Activated T-helper 2 cell treated with anti-CD3 and anti-CD28 coated beads, Interferon-gamma antibody, Interleukin-2, Interleukin-4, amounts not matched to agents 10 μg/mL and 5 μg/mL and 100 μg/mL, durations not matched to agents 14 hours and 24 hours and 36 hours (primary cell): ENCODE measurements at places on chromosomes 16 and 17. TPM values are rescaled to one million over a fixed set of nuclear protein-coding genes. Genes with fewer than 3 reads are reported as not detected.

DNA sequence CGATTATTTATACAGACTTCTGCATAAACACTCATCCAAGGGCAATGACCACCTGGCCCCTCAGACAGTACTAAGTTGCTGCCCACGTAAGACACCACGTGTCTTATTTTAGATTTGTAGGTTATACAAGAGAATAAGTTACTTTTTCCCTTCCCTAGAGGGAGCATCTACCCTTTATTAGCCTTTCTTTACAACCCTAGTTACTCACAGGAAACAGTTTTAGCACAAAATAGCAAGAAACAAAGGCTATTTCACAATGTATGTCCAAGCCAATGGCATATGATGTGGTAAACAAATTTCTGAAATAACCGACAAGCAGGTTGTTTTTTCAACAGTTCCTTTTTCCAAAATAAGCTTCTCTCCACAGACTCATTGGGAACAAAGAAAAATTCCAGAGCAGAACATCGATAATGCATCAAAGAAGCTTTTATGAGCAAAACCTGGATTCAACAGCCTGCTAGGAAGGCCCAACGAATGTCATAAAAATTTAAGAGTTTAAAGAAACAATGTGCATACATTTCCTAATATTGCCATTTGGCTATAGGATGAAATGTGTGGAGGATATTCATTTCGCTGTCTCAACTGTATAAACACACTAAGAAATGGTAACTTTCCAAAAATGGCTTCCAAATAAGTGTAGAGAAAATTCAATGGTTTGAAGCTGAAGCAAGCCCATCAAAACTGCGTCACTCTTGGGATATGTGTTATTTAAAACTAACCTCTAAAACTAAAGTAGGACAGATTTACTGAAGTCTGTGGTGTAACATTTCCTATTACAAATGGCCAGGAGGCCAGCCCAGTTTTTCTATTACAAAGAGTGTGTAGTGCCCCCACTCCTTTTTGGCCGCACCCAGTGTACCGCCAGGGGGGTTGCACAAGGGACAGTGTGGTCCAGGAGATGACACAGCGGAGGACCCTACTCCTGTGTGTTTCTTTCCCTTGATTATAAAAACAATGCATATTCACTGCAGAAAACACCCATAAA is 50.4 kb upstream of the ERN1 start:
- no peak for DNase-seq

DNA sequence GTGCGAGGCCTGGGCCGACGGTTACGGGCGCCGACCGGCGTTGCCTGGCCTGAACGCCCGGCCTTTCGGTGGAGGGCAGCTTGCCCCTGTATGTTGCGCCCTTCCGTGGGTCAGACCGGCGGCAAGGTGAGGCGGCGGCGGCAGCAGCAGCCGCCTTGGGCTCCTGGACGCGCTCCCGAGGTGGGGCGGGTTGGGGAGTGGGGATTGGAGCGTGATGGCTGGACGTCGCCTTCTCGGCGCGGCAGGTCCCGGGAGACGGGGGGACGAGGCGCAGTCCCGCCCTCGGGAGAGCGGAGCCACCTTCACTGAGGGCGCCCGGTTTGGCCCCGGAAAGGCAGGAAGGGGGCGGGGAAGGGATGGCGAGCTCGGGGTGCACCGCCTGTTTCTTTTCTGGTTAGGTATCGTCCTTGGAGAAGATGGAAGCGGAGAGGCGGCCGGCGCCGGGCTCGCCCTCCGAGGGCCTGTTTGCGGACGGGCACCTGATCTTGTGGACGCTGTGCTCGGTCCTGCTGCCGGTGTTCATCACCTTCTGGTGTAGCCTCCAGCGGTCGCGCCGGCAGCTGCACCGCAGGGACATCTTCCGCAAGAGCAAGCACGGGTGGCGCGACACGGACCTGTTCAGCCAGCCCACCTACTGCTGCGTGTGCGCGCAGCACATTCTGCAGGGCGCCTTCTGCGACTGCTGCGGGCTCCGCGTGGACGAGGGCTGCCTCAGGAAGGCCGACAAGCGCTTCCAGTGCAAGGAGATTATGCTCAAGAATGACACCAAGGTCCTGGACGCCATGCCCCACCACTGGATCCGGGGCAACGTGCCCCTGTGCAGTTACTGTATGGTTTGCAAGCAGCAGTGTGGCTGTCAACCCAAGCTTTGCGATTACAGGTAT is 671 bp downstream of the DGKE start:
- DNase-seq, result peak; percentile 67

GRCh38 chr16:72444696-72445095 is 272.7 kb upstream of the PMFBP1 start:
- no peak for DNase-seq

GRCh38 chr17:52106072-52106471 is 52.4 kb downstream of the CA10 start:
- no peak for DNase-seq

- no peak for DNase-seq
Measured at GRCh38 chr16:937723-938122, 33.1 kb downstream of the LMF1 start.

DNA sequence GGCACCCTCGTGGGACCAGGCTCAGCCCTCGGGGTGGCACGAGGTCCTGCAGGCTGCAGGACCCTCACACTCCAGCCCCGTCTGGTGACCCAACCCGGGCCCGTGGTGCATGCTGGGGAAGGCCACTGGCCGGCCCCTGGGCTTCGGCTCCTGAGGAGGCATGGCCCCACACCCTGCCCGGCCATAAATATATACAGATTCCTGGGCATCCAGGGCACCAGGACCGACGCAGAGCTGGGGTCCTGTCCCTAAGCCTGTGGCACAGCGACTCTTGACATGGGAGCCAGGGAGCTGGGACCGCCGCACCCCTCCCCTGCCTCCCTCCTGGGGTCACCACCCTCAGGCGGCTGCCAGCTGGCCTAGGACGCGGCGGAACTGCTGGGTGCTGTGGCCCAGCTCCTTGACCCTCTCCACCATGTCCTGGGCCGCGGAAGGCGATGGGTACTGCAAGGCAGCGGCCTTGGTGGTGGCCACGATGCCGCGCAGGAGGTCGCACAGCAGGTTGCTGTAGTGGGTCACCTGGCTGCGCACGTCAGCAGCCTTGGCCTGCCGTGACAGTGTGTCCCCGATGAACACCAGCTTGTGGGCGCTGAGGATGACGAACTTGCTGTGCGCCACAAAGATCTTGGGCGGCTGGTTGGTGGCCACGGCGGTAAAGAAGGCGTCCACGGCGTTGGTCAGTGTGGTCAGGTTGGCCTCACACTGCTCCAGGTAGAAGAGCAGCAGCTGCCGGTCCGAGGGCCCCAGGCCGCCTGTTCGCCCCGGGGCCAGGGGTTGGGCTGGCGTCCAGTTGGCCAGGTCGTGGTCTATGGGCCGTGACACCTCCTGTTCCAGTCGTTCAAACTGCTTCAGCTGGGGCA is 10.6 kb downstream of the CTRB1 start:
- no peak for DNase-seq

DNA sequence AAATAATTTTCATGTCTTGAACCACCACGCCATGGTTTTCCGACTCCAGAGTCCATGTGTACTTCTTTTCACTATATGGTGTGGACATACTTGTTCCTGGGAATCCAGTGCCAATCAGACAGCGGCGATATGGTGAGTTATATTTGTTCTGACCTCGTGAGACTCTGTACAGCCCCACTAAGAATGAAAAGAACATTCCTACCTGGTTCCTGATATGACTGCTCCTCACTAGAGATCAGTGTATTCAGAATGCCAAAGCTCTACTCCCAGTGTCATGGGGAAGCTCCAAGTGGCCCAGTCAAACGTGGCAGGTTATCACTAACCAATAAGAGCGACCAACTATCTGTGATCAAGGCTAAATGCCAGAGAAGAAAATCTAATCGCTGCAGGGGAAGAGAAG is 6.1 kb downstream of the C16orf46 start:
- DNase-seq, result no peak

- DNase-seq, result no peak
Measured at GRCh38 chr17:50278526-50279180, 4.4 kb downstream of the TMEM92 start.

DNA sequence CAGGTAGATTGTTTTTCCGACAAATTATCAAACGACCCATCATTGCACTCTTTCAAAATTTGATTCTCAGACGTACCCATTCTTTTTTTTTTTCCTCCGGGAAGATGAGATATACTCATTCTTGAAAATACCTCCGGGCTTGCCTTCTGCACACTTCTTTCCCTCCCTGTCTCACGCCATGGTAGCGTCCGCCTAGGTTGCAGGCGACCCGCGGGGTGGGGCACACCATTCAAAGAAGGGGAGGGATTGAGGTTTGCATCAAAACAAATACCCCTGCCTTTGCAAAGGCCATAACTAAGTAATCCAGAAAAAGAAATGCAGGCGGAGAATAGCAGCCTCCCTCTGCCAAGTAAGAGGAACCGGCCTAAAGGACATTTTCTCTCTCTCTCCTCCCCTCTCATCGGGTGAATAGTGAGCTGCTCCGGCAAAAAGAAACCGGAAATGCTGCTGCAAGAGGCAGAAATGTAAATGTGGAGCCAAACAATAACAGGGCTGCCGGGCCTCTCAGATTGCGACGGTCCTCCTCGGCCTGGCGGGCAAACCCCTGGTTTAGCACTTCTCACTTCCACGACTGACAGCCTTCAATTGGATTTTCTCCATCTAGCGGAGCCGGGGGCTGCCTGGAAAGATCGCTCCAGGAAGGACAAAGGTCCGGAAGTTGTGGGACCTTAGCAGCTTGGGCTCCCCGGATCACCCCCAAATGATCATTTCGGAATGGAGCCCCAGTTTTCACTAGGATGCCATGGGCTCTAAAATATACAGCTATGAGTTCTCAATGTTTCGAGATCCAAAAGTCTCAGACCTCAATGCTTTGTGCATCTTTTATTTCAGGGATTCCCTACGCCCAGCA is 843 bp downstream of the TP53 start:
- DNase-seq, result peak; percentile 79

GRCh38 chr17:38343608-38344419 is at the start of gene GPR179:
TSS of gene GPR179 (minus strand) at chr17:38343956. CDS start at chr17:38343789, 167 bp downstream.
- DNase-seq, result no peak

DNA sequence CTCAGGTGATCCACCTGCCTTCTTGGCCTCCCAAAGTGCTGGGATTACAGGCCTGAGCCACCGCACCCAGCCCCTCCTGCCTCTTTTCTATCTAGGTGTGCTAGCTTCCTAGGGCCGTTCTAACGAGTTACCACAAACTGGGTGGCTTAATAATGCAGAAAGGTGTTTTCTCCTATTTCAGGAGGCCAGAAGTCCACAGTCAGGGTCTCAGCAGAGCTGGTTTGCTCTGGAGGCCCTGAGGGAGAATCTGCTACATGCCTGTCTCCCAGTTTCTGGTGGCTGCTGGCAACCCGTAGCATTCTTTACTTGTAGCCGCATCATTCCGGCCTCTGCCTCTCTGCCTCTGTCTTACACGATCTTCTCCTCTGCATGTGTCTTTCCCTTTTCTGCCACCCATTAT is 89.2 kb downstream of the NTN1 start:
- DNase-seq, result no peak

DNA sequence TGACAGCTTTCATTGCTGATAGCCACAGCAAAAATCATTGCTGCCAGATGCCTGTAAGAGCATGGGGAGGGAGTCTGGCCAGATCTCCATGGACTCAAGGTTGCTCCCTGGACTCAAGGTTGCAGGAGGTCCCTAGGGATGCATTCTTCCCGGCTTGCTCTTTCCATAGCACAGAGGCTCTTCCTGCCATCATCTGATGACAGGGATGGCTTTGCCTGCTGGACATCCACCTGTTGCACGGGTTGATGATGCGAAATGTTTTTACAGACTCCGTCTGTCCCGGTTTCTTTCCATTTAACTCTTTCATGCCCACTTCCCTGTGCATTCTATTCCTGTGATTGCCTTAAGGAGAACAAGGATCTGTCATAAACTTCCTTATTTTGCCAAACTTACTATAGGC is 115.6 kb upstream of the HSBP1 start:
- DNase-seq, result no peak

- no peak for DNase-seq
Measured at GRCh38 chr17:13474073-13474800, 127.5 kb downstream of the HS3ST3A1 start.

DNA sequence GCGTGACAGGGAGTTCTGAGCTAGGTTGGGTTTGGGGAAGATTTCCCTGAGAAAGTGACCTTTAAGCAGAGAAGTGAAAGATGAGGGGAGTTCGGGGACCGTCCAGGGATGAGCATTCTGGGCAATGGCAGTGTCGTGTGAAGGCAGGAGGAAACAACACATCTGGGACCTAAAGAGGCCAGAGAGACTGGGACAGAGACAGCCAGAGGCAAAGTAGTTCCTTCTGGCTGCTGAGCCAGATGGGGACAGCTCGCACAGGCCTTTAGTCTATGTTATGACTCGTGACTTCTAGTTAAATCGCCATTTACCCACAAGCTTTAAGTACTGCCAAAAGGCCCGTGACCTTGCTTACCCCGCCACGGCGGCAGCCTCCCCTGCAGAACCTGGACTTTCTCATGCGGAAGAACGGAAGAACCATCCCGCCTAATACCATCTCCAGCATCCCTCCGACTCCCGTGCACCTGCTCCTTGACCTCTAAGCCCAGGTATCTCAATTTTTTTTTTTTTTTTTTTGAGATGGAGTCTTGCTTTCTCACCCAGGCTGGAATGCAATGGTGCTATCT is 8.5 kb upstream of the MED11 start:
- DNase-seq, result no peak

- no peak for DNase-seq
Measured at GRCh38 chr17:61594294-61594825, 3.3 kb upstream of the NACA2 start.

GRCh38 chr17:75454193-75454592 is 2.2 kb upstream of the TMEM94 start:
- no peak for DNase-seq

DNA sequence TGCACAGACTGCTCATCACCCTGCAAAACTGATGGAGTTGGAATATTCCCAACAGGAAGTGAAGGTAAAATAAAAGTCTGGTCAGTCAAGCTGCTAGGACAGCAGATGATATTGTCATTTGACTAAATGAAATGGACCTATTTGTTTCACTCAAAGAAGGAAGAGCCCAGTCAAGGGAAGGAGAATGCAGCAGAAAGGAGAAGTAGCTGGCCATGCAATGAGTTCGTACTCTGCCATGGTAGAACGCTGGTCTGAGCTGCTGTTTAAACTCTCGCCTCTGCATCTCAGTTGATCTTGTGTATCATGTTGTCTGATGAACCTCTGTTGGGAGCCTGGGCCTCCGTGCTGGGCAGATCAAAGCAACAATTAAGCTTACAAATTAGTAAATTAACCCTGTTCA is 15.6 kb upstream of the YPEL2 start:
- no peak for DNase-seq

DNA sequence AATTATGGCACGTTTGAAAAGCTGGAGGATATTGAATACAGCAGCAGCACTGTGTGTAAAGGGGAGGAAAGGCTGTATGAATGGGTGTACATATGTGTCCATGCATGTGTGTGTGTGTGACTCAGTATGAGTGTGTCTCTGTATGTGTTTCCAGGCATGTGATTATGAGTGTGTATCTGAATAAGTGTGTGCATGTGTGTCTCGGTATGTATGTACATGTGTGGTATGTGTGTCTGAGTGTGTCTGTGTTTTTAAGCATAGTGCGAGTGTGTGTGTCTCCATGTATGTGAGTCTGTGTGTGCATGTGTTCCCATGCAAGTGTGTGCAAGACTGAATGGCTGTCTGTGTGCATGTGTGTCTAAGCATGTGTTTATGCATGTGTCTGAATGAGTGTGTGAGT is 259.1 kb upstream of the XYLT1 start:
- no peak for DNase-seq

GRCh38 chr17:63696381-63696961 is 3.5 kb downstream of the LIMD2 start:
- DNase-seq, result no peak

GRCh38 chr17:80082403-80083135 is 18.8 kb upstream of the GAA start:
- peak; percentile 38 for DNase-seq

TBC1D3I gene
- total RNA-seq, result 1.1 and 1.2 TPM in 2 replicates

CDH8 gene
- not detected in 2 replicates for total RNA-seq

P2RX1 gene
- 4.0 and 4.1 TPM in 2 replicates for total RNA-seq

NXN gene
- 0.43 and 0.48 TPM in 2 replicates for total RNA-seq

C16orf87 gene
- 20.1 and 24.0 TPM in 2 replicates for total RNA-seq

HBQ1 gene
- 0.39 and 0.62 TPM in 2 replicates for total RNA-seq

TP53TG3 gene
- total RNA-seq, result not detected in 2 replicates
